MV-4-11 (cell line): ENCODE measurements at places on chromosomes 2 and 18.

DNA sequence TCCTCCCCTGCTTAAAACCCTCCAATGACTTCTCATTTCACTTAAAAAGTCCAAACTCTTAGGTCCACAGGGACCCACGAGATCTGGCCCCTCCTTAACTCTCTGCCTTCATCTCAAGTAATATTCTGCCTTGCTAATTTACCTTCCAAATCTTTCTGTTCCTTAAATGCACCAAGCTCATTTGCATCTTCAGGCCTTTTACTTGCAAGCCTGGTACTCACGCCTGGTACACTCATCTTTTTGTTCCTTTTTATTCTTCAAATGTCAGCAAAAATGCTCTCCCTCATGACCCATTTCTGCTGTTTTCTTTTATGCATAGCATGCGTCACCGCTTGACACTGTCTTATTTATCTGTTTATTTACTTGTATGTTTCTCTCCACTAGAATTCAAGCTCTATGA lies 2.7 kb upstream of the WIPF1 start:
- peak; percentile 9 for DNase-seq

GRCh38 chr2:96924775-96925747 lies 55.2 kb upstream of the SEMA4C start:
- DNase-seq: peak; percentile 26

GRCh38 chr2:235264121-235264493 lies 229.7 kb upstream of the AGAP1 start:
- no peak for DNase-seq

GRCh38 chr2:237222601-237223041 lies 136.9 kb downstream of the COPS8 start:
- no peak for DNase-seq
